Neural progenitor cell (in vitro differentiated cells): ENCODE measurements at places on chromosomes 6 and 20.

DNA sequence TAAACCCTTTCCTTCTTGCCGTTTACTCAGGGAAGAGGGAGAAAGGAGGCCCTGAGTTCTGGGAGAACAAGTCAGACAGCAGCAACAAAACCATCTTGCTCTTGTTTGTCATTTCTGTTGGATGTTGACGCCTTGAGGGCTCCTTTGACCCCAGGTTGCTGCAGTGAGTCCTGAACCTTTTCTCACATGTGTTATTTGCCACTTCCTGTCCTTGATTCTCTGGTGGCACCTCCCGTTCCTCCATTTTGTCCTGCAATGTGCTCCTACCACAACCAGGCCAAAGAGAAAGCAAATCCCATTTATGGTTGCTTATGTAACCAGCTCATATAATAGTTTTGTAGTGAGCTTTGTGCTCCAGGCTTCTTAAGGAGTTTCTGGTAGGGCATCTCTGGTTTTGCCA lies 66.6 kb upstream of the ADGRF4 start:
- DNase-seq, result no peak

DNA sequence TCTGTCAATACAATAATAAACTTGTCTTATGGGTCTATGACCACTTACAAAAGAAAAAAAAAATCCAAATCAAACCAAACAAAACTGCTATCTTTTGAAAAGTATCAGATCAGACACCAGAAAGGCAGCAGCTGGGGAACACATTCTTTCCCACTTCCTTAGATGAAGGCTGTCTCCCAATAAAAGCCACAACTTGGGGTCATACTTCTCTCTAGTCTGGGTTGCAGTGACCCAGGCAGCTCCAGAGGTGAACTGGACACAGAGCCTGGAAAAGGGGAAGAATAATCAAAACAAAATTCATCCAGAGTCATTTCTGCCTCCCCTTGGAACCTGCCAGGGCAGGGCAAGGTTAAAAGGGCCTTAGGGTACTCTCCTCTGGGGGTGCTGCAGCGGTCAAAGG lies 19.1 kb downstream of the ATXN1 start:
- DNase-seq, result no peak

DNA sequence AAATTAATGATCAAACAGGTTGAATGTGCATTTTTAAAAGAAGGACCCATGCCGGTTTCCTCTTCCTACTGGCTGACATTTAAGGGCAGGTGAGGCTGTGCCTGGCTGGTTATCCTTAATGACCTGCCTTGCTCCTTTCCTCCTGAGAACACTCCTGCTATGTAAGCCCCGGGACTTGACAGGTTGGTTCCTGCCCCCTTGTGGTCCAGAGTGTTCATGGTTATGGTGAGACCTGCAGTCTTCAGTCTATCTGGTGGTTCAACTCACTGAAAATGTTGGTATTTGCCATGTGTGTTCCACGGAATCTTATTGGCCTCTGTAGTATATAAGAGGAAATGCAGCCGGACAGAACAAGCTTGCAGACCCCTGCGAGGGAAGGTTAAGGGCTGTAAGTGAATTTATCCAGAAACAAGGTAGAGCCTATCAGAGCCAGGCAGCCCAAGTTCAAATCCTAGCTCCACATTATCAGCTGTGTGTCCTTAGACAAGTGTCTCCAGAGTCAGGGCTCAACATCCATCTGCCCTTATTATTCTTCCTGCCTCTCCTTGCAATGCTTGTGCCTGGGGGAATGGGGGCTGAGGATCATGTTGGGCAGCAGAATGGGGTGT lies 5.2 kb upstream of the BPIFA3 start:
- DNase-seq, result peak; percentile 86

DNA sequence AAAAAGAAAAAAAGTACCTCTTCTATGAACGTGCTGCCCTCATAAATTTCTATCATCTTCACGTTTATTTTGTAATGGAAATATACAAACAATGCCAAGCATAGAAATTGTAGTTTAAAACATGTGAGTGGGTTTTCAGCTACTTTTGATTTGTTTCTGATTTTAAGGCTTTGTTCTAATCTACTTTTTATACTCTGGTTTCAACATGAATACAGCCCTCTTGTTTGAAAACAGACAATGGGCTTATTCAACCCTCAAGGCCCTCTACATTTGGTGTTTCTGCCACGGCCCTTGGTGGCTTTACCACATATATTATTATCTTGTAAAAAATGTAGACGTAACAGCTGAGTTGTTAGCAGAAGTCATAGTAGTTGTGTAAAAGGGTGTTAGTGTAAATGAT lies 153.9 kb downstream of the SOX4 start:
- DNase-seq, result no peak

DNA sequence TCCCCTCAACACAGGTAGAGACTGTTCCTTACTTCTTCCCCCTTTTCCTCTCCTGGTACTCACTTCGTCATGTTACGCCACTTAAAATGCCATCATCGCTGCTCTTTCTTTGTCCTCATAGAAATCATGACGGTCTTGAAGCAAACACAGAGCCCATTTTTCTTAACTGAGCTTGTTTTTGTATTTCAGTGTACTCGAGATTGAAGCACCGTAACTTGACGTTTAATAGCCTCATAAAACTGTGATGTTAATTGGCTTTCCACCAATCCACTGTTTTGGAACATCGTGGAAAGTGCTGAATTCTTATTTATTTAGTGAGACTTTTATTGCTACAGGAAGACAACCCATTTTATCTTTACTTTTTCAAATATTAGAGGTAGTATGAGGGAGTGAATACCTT lies 38.7 kb downstream of the DUSP22 start:
- no peak for DNase-seq

GRCh38 chr20:13260650-13261279 lies 39.7 kb downstream of the ISM1 start:
- DNase-seq, result no peak

DNA sequence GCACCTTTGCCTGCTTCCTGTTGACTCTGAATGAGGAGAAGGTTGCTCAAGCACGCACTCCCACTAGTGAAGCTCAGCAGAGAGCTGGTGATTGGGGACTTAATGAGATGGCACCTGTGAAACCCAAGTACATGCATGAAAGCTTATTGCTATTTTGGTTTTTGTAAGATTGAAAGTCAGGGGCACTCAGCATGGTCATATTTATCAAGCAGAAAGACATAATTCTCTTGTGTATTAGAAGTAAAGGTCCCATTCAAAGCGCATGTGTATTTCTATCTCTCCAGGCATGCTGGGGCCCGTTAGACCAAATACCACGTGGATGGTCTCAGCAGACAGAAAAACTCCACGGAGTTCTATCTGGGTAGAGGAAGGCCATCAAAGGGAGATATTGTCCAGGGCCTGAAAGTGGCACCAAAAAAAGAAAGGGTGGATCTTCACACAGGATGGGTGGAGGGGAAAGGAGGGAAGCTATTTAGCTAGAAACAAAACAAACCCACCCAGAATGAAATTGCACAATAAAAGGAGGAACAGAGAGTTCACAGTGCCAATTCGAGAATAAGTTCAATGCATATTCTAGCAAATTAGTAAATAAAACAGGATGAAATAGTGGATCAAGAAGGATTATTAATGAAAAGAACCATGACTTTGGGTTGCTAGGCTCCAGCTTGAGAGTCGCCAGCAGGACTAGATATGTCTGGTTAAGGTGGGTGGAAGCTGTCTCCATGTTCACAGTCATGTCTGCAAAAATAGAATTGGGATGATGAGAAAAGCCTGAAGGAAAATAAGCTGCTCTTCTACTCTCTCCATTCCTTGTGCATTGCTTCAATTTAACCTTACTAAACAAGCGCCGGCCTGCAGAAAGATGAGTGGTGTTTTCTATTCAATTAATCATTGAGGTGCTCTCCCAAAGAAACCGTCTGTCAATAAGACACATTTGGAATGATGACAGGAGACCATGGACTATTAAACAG lies 224.9 kb upstream of the DTNBP1 start:
- DNase-seq, result no peak

GRCh38 chr20:40654876-40655275 lies 34.2 kb downstream of the MAFB start:
- DNase-seq, result no peak

GRCh38 chr20:40880729-40881109 lies 147.9 kb upstream of the TOP1 start:
- no peak for DNase-seq

GRCh38 chr20:53247468-53248103 lies 275.4 kb downstream of the TSHZ2 start:
- no peak for DNase-seq

- DNase-seq, result peak; percentile 26
Measured at GRCh38 chr20:46468508-46468907, 44.9 kb downstream of the ZNF334 start.

GRCh38 chr20:57849521-57850215 lies 139.9 kb upstream of the PMEPA1 start:
- peak; percentile 59 for DNase-seq

DNA sequence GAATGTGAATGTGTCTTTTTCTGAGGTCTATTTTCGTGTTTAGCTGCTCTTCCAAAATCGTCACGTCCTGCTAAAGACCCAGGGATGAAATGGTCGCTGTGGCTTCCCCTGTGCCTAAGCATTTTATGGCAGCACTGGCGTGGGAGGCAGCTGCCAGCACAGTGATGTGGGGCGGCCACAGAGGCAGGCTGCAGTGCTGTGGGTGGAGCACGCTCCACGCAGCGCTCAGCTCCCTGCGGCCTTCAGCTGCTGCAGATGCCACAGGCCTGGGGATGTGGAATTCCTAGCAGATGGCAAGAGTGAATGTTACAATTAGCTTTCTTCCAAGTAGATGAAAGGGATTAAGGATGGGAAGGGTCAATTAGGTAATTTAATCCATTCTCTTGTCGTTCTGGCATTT lies 242.6 kb downstream of the SMOC2 start:
- DNase-seq, result peak; percentile 71
